NCI-H524 (cell line): ENCODE measurements at places on chromosomes 6 and 20.

DNA sequence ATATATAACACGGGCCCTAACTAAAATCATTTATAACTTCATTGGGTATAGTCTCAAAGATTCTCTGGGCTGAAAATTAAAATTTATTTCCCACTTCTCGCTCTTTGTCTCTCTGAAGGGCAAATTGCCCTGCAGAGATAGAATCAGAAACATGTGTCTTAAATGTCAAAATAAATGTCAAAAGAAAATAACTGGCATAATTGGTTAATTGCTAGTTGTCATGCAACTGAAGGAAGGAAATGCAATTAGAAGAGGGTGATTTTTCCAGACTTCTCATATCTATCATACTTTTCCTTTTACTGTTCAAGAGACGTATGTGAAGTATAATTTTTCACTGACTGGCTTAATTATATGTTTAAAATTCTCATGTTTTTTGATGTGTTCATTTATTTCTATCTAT is 80.3 kb upstream of the HMGCLL1 start:
- no peak for DNase-seq

GRCh38 chr20:9912858-9913434 is 74.1 kb upstream of the PAK5 start:
- DNase-seq = peak; percentile 29

GRCh38 chr6:32886681-32887383 is 32.8 kb downstream of the PSMB9 start:
- peak; percentile 7 for DNase-seq

DNA sequence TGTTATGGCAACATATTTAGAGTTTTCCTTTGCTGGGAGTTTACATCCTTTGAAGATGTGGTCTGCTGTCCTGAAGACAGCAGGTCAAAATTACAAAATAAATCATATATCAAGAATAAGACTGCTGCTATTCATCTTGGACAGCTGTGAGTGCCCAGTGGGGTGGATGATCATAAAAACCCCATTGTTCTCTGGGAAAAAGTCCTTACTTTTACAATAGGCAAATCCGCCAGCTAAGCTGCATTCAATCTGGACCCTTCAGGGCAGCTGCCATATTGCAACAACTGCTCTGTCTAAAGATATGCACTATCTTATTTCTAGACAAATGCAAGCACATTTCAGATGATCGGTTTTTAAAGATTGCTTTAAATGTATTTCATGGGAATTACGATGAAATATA is 19.4 kb downstream of the CASS4 start:
- DNase-seq = peak; percentile 17

DNA sequence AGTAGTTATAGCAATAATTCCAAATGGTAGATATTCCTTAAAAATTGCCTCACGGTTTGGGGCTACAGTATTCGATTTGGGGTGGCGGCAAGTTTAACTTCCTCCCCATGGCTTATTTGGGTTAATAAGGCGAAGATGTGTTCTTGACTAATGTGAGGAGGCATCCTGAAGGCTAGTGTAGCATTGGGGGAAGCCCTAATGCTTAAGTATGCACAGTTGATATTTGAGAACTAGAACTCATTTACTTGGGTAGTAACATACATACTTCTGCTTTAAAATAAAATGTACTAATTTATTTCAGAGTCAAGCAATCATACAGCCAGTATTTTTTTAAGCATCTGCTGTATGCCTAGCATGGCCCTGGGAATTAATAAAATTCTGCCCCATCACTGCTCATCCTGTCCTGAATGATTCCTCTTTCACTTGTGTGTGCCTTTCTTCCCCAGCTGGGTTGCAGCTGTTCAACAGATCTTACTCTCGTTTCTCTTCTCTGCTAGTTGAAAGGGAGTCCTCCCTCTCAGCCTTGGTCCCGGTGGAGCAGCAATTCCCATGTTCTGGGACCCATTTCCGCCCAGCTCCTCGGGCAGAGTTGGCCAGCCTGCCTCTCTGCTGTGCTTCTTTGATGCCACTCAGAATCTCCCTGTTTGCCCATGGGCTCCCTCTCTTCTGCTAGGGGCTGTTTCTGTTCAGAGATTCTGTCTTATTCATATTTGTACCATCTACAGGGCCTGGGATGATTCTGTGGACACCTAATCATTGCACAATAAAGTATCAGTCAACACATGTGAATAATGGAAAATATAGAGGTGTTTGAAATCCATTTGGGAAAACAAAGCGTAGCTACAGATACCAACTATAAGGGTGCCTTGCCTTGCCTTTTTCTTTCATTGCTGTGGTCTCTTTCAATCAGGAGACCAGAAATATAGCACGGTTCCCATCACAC is 104.8 kb downstream of the ARID1B start:
- DNase-seq = no peak
